ENCODE measurements at places on chromosomes 2 and 18.

DNA sequence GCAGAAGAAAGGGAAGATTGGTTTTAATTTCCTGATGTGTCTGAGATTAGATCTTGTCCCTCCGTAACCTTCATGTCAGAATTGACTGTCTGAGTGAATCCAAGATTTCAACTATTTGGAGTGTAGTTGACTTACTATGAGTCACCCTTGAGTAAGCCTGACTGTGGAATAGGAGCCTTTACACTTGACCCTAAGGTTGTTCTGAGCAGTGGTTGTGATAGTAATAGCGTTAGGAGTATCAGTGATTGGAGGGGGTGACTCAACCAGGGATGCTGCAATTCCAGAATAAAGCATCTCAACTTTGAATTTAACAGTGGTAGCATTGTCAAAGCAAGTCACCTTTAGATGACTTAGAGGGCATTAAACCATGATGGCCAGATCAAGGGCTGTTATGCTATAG, 979.5 kb upstream of the FAM98A start:
- DNase-seq: no peak

- DNase-seq: no peak
These were observed 38.6 kb upstream of the PLB1 start for GRCh38 chr2:28457237-28457636.

GRCh38 chr2:4662161-4662779, 958.9 kb downstream of the DCDC2C start:
- no peak for DNase-seq

GRCh38 chr18:44701227-44701626, 20.5 kb downstream of the SETBP1 start:
- DNase-seq: no peak

- no peak for DNase-seq
These were observed 16.2 kb downstream of the EPB41L3 start for GRCh38 chr18:5527603-5528002.

DNA sequence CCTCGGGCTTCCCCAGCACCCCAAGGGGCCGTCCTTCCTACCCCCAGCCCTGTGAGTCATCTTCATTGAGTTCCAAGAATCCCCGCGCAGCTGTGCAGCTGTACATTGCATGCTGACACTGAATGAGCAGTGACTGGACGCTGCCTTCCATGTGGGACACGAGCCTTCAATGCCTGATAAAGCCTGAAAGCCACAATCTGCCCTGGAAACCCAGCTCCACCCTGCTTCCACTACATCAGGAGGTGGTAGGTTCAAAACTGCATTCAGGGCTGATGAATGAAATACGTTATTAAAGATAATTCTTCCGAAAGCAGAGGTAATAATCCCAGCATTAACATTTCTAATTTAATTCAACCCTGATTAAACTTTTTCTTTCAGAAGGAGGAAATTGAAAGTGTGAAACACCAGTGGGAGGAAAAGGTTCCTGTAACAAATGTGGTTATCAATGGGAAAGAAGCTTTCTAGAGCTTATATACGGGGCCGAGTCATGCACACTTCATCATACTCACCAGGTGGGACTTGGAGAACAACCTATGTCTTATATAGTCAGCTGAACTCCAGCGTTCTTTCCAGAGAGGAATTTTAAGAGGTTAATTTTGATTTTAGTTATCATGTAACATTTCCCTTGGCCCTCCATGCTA, 360.1 kb downstream of the LPIN1 start:
- peak; percentile 22 for DNase-seq

GRCh38 chr2:177756336-177756735, 316.2 kb downstream of the PDE11A start:
- DNase-seq: no peak

DNA sequence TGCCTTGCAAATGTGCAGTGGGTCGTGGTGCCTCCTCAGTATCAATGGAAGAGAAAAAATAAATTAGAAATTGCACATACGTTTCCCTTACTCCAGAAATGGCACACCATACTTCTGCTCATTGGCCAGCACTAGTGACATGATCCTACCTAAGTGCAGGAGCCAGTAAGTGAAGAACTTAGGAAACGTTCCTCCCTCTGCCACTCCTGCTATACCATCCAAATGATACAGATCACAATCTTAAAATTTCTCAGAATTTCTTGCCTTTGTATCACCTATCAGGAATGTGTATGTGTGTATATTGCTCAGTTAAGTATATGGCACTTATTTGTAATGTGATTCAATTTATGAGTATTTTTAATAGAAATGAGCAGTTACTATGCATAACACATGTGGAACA, 237.0 kb upstream of the UBE2E3 start:
- DNase-seq: no peak

GRCh38 chr18:38368886-38369285, 803.3 kb upstream of the CELF4 start:
- no peak for DNase-seq

GRCh38 chr2:111057721-111058120, 63.0 kb upstream of the BCL2L11 start:
- no peak for DNase-seq

- DNase-seq: no peak
These were observed 26.9 kb downstream of the SDC1 start for GRCh38 chr2:20198001-20198400.

DNA sequence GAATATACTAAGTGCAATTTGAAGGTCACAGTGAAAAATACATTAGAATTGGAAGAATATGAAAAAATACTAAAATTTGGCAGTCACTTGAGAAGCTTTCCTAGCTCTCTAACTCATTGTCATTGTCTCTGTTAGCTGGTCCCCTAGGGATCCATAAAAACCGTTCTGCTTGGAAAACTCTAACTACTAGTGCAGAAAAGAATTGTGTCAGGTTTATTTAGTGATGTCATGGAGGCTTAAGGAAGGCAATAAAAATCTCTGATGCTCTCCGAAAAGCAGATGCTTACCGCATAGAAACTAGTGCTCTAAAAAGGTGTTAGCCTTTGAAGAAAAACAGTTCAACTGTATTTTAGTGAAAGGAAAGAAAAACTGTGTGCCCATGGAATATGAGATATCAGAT, 150.1 kb upstream of the DLGAP1 start:
- no peak for DNase-seq

GRCh38 chr2:191170773-191171172, 20.0 kb upstream of the STAT4 start:
- DNase-seq: peak; percentile 45

- peak; percentile 31 for DNase-seq
These were observed 15.4 kb upstream of the XDH start for GRCh38 chr2:31429759-31430438.

DNA sequence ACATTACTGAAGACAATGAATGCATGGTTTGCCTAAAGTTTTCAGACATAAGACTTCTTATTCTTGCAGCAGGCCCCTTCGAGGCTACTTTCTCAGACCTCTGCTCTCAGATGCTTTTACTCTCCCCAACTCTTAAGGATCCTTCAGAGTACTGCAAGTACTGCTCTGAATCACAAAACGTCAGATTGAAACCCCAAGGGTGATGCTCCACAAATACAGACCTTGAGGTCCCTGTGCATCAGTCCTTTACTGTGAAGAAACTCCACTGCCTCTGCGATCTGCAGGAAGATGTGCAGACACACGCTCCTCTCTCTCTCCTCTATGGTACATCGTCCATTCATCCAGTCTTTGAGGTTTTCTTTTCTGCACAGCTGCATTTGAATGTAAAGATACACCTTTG, 52.8 kb downstream of the EIF2AK3 start:
- peak; percentile 85 for DNase-seq

DNA sequence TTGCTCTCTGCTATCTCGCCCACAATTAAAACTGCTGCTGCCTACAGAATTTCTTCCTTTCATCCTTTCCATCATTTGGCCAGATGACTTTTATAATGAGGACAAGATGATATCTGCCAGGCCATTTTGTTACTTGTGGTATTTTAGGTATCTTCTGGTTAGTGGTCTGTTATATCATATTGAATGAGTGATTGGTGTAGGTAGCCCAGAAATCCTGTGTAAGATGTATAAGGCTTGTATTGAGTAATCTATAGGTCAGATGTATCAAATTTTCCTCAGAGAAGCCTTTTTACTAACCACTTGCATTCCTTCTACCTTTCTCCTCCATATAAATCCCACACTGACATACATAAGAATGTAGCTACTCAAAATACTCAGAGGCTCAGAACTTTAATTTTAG, 118.3 kb downstream of the UBR3 start:
- DNase-seq: no peak

GRCh38 chr2:67600946-67601345, 203.8 kb downstream of the ETAA1 start:
- no peak for DNase-seq

- no peak for DNase-seq
These were observed 116.8 kb downstream of the MSH2 start for GRCh38 chr2:47519604-47520301.

DNA sequence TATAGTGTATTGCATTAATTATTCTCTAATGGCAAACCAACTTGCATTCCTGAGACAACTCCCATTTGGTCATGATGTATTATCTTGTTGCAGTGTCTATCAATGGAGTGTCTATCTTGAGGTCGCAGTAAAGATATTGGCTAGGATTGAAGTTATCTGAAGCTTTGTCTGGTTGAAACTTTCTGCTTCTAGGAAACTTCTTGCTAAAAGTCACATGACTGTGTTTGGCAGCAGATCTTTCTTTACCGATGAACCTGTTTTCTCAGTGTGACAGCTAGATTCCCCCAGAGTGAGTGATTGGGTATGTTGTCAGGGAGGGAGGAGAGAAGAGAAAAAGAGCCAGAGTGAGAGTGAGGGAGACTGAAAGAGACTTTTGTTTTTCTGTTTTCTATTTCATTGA, 119.6 kb downstream of the QPCT start:
- DNase-seq: no peak

DNA sequence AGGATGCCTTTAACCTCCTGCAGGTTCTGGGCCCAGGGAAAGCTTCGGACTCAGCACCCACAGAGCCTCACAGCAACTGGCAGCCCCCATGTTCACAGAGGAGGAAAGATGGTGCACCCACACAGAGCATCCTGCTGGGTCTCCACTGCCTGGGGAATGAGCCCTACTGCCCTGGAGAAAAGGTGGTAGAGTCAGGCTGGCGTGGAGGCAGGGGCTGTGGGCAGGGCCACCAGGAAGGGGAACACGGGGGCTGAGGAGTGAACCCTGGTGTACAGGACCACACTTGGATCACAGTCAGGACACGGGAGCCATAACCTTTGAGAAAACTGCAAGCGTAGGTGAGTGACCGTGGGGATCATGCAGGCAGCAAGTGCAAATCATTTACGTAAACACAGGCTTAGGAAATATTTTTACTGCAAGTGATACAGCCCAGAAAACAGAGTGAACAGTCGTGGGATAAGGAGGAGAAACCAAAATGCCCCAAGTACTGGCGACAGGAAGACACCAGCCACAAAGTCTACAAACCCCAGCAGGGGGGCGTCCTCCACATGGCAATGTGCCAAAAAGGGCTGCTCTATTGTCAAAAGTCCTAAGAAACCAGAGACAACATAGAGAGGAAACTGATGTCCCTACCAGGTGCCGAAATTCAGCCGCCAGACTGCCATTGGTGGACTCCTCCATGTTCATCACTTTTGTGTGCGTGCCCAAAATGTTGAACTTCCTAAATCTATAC, 27.6 kb downstream of the STAT1 start:
- no peak for DNase-seq

DNA sequence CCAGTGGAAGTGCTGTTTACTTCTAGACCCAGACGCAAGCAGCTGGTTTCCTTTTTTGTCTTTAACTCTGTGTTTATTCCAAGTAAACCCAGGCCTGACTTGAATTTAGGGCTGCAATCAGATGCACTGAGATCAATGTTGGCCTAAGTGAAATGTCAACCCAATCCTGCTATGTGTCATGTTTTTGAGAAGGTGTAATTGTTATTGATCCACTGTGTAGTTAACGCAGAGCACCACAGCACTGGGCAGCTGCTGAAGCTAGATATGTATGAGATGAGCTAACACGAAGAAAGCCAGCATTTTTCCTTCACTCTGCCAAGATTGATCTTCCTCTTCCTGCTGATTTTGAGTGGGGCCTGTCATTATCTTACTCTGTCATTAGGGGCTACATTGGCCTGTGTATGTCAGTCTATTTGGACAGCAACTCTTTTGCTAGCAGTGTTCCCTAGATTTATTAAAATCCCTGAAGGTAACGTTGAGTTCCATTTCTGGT, 18.9 kb upstream of the DLX1 start:
- DNase-seq: no peak

GRCh38 chr18:46283268-46283667, 179.1 kb downstream of the HAUS1 start:
- no peak for DNase-seq

- no peak for DNase-seq
These were observed 68.2 kb upstream of the STON1 start for GRCh38 chr2:48461721-48462120.

- DNase-seq: no peak
These were observed 191.4 kb downstream of the NYAP2 start for GRCh38 chr2:225590932-225591331.

DNA sequence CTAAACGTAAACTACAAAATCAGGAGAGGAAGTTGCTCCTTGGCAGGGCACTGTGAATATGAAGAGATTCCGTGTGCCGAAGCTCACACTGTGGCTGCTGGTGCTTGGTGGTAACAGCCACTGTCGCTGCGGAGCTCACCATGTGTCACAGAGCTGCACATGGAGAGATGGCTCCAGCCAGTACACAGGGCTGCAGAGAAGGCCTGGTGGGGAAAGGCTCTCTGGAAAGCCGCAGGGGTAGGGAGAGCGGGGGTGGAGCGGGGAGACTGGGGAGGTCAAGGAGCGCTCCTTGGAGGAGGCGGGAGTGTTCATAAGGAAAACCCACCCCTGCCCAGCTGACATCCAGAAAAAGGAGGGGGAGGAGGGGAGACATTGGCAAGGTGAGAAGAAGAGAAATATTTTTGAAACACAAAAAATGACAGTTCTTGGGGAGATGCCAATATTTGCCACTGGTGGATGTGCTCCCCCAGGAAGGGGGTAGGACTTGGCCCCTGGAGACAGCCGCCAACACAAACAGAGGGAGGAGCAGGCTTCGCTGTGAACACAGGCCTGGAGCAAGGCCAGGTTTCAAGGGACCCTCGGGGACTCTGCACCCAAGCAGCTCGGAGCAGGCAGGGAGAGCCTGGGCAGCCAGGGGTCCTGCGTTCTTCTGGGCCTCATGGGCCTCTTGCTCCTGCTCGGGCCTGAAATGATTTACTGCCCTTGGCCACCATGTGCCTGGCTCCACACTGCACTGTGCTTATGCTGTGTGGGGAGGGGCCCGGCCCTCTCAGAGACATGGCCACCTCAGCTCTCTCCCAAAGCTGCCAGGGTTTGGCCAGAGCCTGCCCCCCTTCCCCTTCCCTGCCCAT, 102.6 kb upstream of the GLI2 start:
- no peak for DNase-seq

- DNase-seq: no peak
These were observed 87.2 kb upstream of the GYPC start for GRCh38 chr2:126568734-126569133.

- peak; percentile 62 for DNase-seq
These were observed 15.5 kb downstream of the SLC25A12 start for GRCh38 chr2:171878481-171878993.

DNA sequence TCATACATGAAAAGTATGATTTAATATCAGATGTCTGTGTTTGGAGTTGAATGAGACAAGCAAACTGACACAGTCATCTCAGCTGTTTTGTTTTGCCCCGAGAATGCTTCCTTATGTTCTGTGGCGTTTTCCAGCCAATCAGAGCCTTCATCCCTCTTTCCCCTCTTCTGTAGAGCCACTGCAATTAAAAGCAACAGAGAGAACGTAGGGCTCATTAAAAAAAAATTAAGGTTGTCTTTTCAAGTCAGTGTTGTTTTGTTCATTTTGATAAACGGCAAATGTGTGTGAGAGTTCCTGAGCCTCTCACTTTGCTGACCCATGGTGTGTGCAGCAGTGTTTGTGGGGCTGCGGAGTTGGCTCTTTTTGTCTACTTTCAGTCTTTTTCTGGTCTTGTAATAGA, 216.0 kb downstream of the FHOD3 start:
- no peak for DNase-seq

- no peak for DNase-seq
These were observed 742 bp upstream of the SOS1 start for GRCh38 chr2:39121523-39122063.

Measured in activated CD4-positive, alpha-beta T cell treated with anti-CD3 and anti-CD28 coated beads, Interleukin-2, amount 50 U/mL, for 16 hours (primary cell).